ENCODE measurements at places on chromosomes 7 and 10.

DNA sequence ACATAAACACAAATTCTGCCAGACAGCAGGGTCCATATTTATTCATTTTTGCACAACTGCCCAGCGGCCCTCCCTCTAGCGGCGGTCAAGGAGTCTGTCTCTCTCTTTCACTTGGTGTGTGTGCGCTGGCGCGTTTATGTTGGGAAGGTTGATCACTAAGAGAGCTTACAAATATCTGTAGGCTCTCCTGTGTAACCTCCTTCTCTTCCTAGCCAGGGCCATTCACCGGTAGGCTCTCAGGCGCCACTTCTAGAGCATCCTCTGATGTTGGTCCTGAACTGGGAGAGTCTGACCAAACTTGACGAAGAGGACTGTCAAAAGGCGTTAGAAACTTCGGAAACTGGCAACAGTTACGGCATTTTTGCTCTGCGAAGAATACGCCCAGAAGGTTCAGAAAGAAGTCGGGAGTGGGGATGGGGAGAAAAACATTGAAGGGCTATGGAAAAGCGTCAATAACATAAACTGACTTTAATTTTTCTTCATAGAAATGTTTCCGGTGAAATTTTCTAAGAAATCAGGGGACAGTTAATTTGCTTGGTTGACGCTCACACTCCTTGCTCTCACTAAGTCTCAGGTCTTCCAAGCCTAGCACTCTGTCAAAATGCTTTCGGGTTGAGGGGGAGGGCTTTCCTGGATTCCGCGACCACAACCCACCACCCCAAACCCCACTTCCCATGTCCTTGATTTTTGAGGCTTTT is 731.1 kb downstream of the ZWINT start:
- no peak for DNase-seq

- DNase-seq: no peak
Measured at GRCh38 chr7:134856691-134857090, 77.3 kb downstream of the CALD1 start.

GRCh38 chr10:71217266-71218045 is 5.1 kb downstream of the UNC5B start:
- DNase-seq: peak; percentile 16

GRCh38 chr7:16753102-16753931 is at the start of gene TSPAN13:
Gene TSPAN13 (plus strand): TSS chr7:16753755. CDS start chr7:16753968, 213 bp downstream.
- peak; percentile 64 for DNase-seq

DNA sequence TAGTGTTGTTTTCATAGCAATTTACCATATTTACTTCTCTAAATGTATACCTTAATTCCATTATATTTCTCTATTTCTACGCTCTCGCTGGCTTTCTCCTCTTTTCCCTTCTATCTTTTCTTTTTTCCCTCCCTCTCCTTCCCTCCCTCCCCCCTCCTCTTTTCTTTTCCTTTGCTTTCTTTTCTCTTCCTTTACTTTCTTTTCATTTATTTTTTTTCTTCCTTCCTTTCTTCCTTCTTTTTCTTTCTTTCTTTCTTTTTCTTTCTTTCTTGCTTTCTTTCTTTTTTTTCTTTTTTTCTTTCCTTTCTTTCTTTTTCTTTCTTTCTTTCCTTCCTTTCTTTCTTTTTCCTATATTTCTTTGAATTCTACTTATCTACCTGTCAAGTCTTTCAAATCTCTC is 533.0 kb upstream of the POT1 start:
- DNase-seq: no peak

GRCh38 chr7:157827045-157827862 is 490.4 kb downstream of the DNAJB6 start:
- DNase-seq: no peak

- DNase-seq: no peak
Measured at GRCh38 chr10:70222340-70222794, 10.9 kb downstream of the PPA1 start.

DNA sequence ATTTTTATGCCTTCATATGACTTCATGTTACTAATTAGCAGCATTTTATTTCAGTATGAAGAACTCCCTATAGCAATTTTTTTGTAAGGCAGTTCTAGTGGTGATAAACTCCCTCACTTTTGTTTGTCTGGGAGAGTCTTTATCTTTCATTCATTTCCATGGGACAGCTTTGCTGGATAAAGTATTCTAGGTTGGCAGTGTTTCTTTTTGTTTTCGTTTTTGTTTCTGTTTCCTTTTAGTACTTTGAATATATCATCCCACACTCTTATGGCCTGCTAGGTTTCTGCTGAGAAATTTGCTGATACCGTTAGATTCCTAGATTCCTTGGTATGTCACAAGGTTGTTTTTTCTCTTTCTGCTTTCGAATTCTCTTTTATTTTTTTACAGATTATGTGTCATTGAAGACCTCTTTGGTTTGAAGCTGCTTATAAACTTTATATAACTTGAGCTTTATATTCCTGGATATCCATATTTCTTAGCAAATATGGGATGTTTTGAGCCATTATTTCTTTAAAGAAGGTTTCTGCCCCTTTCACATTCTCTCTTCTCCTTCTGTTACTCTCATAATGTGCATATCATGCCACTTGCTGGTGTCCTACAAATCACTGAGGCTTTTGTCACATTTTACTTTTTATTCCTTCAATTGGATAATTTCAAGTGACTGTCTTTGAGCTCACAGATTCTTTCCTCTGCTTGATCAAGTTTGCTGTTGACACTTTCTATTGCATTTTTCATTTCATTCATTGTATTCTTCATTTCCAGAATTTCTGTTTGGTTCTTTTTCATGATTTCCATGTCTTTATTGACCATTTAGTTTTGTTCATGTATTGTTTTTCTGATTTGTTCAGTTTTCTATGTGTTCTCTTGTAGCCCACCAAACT is 28.9 kb upstream of the AHR start:
- no peak for DNase-seq

DNA sequence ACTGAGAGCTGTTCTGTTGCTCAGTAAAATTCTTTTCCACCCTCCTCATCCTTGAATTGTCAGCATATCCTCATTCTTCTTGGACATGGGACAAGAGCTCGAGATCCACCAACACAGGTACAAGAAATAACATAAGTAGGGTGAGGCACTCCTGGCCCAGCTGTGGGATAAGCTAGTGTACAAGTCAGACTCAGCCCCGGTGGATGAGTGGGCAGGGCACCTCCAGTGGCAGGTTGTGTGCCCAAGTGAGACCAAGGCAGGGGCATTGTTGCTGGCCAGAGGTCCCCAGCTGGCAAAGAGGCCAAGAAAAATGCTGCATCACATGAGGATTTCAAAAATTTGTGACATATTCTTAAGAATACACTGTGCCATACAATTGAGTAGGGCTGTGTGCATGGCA is 402.0 kb upstream of the ZWINT start:
- DNase-seq: no peak

DNA sequence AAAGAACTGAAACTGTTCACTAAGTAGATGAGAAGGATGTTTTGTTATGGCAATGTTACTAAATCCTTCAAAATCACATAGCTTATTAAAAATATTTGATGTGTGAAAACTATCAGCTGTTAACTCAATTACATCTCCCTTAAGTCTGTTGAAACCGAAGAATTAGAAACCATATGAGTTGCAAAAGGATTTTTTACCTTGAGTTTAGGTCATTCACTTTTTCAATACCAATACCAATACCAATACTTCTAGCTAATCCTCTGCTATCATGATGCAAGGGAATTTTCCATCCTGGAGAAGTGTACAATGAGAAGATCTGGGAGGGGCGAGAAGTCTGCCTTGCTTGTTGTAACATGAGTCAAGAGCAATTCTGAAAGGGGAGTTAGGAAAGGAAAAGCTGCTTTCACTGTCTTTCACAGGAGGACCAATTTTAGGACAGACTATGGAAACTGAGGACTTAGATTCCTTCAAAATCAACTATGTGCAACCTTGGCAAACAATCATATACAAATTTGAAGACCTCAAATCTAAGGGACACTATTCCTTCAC is 199.7 kb downstream of the IMMP2L start:
- DNase-seq: no peak

DNA sequence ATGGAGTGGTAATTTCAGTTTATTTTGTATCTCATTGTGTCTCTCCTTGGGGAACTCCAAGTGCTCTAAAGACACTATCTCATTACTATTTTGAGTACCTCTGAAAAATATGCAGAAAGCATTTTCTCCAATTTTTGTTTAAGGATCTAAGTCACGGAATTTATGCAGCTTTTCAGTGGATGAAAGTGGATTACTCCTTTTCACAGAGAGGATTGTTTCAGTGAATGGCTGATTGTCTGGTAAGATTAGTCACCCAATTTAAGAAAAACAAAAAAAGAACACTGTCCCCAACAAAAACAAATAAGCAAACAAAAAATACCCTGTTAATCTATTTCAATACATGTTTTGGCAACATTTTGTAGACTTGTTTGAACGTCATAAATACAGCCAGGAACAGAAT is 338.3 kb upstream of the TEX47 start:
- DNase-seq: no peak

DNA sequence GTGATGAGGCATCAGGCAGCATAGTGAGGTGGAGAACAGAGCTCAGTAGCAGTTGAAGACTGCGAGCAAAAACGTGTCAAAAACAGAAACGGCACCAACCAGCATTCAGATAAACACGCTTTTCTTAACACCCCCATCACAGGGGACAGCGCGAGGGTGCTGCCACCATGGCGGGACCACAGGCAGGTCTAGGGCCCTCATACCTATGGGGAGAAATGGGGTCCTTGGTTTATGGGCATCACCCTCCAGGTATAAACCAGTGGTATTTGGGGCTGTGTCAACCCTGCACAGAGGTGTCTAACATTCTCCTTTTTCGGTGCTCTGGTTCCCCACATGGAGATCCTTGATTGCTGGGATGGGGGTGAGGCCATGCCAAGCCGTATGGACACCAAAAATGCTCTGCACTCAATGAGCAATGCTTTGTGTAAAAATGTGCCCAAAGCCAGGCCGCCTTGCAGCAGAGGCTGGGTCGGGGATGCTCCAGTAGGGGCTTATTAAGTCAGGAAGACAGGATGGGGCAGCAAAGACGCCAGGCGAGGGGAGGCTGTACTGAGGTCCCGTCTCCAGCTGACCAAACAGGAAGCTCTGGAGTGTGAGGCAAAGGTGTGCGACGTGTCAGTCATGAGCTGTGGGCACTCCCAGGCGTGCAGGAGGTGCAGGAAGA is 191.5 kb downstream of the WDR37 start:
- DNase-seq: no peak

DNA sequence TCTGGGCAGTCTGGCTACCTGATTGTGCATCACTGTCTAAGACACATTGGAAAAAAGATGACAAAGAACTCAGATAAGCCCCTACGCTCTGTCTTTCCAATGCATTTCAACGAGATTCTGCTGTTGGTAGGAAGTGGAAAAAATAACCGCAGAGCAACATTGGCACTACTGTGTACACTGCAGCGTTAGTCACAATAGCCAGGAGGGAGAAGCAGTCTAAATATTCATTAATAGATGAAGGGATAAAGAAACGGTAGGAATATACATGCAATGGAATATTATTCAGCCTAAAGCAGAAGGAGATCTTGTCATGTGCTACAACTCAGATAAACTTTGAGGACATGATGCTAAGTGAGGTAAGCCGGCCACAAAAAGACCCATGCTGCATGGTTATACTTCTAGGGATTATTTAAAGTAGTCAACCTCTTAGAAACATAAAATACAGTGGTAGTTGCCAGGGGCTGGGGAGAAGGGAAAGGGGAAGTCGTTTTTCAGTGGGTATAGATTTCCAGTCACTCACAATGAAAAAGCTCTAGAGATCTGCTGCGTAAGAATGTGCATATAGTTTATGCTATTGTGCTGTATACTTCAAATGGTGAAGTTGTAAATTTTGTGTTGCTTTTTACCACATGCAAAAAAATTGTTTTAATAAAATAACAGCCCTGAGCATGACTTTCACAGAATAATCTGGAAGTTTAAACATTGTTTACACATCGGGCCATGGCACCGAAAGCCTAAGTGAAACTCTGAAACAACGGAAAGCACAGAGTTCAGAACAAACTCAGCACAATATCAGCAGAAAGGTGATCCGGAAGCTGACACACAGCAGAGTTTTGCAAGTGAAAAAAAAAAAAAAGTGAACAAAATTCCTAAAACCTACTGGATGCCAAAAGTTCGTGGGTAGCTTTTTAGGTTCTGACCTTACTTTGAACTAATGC is 40.1 kb downstream of the ELMO1 start:
- no peak for DNase-seq

GRCh38 chr7:280461-280860 is 9.5 kb upstream of the FOXL3 start:
- no peak for DNase-seq

GRCh38 chr10:98267894-98268693 is at the start of gene LOXL4:
Gene LOXL4 (minus strand): TSS chr10:98268194. CDS start chr10:98263019, 5,175 bp downstream.
- DNase-seq: no peak

GRCh38 chr10:67794256-67794655 is 43.7 kb downstream of the DNAJC12 start:
- DNase-seq: no peak

- no peak for DNase-seq
Measured at GRCh38 chr7:156943091-156944041, 6.1 kb upstream of the NOM1 start.

DNA sequence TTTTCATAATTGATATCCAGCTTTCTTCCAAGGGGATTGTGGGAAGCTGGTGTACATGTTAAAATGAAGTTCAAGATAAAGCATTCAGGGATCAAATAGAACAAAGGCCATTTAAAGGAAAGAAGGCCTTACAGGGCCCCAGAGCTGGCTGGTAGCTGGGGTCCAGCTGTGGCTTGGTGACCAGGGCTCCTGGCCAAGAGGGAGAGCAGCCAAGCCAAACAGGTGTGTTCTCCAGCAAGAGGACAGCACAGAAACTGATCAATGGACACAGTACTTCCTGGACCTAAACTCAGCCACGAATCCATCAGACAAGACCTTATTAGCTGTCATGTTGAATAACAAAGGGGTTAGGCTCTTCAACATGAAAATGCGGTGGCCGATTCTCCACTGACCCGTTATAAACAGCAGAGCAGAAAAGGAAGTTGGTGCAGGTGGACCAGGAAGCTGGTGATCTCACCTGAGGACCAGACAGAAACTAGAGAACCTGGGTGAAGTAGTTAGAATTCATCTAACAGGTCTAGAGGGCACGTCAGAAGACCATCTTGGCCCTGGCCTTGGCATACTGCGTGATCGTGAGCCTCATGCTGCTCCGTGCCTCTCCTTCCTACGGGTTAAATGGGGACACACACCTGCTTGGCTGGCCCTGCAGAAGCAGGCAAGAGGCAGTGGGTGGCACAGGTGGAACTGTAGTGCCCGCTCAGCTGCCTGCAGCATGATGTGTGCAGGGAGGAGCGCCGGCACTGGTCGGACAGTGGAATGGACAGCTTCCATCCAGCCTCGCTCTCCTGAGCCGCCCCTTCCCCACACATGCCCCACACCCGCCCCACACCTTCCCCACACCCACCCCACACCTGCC is 53.8 kb downstream of the PARP12 start:
- DNase-seq: no peak

DNA sequence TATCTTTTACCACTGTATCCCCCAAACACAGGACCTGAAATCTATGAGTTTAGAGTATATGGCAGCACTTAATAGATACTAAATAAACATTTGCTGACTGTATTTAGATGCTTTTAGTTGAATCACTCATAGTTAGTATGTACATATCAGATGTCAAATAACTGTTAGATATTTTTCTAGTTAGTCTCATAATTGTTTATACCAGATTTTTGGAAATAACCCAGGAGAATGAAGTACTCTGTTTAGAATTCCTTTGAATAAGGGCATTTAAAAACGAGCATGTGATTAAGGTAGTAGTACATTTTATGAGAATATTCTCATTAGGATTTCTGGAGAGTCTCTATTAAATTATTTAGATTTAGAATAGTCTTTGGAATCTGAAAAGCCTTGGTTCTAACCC is 22.3 kb upstream of the ZEB1 start:
- no peak for DNase-seq

All from CD4-positive, alpha-beta T cell treated with Interleukin-15 for 1 hour (primary cell).